ENCODE measurements at places on chromosomes 1 and 21.

DNA sequence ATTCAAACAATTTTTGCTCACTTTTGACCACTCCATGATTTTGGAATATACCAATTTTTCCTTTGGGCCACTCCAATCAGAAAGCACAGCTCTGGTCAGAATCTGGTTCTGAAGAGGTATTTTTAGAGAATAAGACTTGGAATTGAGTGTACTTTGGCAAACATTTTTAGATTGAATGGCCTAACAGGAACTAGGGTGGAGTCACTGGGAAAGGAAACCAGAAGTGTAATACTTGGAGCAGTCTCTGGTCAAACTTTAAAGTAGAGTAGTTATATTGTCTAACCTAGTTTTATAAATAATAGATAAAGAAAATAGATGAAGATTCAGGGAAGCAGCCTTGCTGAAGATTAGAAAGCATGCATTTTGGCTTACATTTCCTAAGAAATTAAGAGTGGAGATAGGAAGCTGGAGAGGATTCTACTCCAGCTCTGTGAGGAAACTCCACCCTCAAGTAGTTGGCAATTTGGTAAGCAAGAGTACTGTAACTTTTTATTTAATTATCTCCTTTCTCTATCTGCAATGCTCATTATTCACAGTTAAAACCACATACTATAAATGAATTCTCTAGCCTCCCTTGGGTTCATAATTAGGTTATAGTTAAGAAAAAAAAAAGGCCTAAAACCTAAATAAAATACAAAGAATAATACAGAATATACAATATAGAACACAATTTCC lies 15.8 kb downstream of the STIL start:
- DNase-seq, result no peak

DNA sequence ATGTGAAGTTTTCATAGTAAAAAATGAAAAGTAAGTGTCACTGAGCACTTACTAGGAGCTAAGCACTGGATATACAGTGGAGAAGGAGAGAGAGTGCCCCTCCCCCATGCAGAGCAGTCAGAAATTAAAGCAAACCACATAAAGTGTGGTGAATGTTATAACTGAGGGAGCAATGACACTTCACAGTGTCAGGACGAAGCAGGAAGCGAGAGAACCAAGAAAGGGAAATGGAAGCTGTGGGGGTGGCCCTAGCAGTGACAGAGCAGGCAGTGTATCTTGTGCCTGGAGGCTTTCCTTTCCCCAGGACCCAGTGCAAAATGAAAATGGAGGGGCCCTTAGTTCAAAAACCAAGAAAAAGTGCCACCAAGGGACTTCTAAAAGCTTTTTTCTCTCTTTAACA lies 21.5 kb upstream of the RCAN3 start:
- no peak for DNase-seq

DNA sequence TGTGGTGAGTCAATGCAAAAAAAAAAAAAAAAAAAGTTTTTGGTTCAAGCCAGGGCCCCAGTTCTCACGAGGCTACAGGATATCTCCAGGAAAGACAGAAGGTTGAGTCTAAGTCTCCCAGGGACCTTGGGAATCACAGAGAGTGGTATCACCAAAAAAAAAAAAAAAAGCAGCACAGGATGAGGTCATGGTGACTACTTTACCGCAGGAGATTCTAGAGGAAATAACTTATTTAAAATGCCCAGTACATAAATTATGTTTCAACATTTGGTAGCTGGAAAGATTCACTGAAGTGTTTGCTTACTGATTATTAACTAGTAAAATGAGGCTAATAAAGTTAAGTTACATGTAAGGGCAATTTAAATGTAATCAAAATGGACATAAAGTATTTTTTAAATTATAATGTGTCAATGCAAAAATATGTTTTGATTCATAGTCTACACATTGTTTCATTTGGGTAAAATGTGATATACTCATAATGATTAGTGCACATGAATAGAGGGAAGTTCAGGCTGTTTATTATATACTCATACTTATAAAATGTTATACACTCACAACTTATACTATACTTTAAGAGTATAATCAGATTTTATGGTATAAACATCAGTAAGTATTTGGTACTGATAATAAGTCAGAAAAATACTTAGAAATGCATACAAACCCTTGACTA lies 84.1 kb downstream of the PLPPR5 start:
- DNase-seq, result peak; percentile 23

GRCh38 chr21:32181457-32181856 lies 97.4 kb downstream of the MIS18A start:
- DNase-seq, result no peak

GRCh38 chr1:19229828-19230325 lies 19.8 kb upstream of the UBR4 start:
- no peak for DNase-seq

DNA sequence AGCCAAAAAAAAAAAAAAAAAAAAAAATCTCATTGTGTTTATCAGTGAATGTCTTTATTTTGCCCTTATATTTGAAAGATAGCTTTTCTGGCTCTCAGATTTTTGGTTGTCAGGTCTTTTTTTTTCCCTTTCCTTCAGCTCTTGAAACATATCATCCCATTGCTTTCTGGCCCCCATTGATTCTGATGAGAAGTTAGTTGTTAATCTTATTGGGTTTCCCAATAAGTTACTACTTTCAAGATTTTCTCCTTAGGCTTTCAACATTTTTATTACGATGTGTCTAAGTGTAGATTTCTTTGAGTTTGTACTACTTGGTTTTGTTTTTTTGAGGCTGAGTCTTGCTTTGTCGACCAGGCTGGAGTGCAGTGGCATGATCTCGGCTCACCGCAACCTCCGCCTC lies 14.7 kb upstream of the SOAT1 start:
- no peak for DNase-seq

- DNase-seq, result peak; percentile 35
These were observed 86.5 kb upstream of the RGS1 start for GRCh38 chr1:192489047-192489446.

GRCh38 chr1:94927405-94928175 lies 680 bp upstream of the CNN3 start:
- DNase-seq, result no peak

- DNase-seq, result peak; percentile 36
These were observed 362.2 kb downstream of the SRGAP2C start for GRCh38 chr1:121546830-121547591.

DNA sequence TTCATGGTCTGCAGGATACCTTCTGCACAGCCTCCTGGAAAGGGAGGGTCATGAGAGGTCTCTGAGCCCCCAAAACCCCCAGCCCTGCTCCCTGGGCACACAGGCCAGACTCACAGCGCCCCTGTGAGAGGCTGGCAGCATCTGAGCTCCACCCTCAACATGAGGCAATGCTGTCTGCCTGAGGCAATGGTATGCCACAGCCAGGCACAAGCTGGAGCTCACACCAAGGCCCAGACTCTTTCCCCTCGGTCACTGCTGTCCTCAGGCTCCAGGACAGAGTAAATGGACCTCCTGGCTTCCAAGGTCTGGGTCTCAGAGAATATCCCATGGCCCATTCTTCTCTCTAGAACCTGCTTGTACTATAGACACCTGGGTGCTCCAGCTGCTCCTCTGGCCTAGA lies 17.2 kb downstream of the MEF2D start:
- DNase-seq, result no peak

DNA sequence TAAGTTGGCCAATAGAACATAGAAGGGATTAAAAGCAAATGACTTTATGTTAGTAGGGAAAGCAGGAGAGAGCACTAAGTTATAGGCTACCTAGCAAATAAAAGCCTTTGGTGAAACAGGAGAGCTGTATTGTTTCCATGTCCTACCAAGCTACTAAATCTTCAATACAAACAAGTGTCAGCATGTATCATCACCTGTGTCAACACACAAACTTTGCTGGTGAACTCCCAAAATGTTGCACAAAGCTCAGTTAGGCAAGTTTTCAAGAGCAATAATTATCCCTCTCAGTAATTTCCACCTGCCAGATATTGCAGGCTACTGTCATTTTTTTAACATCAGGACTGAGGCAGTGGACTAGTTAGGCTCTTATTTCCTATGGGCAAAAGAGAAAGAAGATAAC lies 77.7 kb upstream of the ADAM30 start:
- DNase-seq, result no peak

GRCh38 chr1:244792188-244792850 lies 43.1 kb upstream of the COX20 start:
- DNase-seq, result peak; percentile 24

- no peak for DNase-seq
These were observed 33.7 kb downstream of the NFASC start for GRCh38 chr1:204904228-204904810.

DNA sequence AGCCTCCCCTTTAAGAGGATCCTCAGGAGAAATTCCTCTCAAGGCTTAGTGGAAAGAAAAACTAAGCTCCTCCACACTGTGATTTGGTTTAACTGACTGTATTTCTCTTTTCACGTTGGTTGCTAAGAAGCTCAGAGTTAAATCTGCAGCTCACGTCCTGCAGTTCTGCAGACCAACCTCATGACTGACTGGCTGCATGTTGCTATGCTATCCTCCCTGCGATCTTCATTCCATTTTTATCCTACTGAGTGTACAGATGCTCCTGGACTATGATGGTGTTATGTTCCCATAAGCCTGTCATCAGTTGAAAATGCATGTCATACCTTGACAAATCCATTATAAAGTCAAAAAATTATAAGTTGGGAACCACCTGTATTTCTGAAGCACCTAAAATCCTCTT lies 34.6 kb downstream of the FAM163A start:
- DNase-seq, result no peak

DNA sequence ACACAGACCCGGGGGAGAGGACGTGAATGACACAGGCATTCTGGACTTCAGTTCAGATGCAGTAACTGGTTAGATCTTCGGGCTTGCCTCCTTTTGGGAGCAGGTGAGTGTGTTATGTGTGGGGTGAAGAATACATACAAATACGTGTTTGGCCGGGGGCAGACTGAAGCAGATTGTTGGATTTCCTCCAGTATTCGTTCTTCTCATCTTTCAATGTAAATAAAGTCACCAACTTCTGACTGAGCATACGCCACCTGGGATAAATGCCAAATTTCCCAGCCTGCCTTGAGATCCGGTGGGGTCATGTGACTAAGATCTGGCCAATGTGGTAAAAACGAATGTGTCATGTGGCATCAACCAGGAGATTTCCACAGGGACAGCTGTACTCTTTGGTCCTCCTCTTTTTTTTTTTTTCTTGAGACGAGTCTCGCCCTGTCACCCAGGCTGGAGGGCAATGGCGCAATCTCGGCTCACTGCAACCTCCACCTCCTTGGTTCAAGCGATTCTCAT lies 189.8 kb downstream of the RGS7 start:
- DNase-seq, result no peak

- no peak for DNase-seq
These were observed 27.8 kb downstream of the DMAP1 start for GRCh38 chr1:44240802-44241671.

- no peak for DNase-seq
These were observed 16.0 kb downstream of the KRTAP19-8 start for GRCh38 chr21:31022306-31022705.

- no peak for DNase-seq
These were observed 63.8 kb downstream of the OLFML3 start for GRCh38 chr1:114043054-114043453.

- no peak for DNase-seq
These were observed 10.5 kb downstream of the SCP2 start for GRCh38 chr1:52937433-52938182.

GRCh38 chr1:87240661-87241285 lies 87.9 kb upstream of the LMO4 start:
- no peak for DNase-seq

GRCh38 chr1:204706838-204707509 lies 21.4 kb upstream of the LRRN2 start:
- DNase-seq, result no peak

DNA sequence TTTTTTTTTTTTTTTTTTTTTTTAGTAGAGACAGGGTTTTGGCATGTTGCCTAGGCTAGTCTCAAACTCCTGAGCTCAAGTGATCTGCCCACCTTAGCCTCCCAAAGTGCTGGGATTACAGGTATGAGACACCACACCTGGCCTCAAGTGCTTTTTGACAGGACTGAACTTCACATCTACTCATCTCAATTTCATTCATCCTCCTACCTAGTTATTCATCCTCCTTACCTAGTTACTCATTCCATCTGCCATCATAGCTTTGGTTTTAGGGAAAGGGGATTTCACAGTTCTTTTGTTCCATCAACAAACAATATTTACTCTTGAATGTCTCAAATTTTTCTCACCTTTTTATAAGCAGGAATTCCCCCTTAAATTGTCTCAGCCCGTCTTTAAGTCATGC lies 38.6 kb upstream of the RALGPS2 start:
- no peak for DNase-seq

DNA sequence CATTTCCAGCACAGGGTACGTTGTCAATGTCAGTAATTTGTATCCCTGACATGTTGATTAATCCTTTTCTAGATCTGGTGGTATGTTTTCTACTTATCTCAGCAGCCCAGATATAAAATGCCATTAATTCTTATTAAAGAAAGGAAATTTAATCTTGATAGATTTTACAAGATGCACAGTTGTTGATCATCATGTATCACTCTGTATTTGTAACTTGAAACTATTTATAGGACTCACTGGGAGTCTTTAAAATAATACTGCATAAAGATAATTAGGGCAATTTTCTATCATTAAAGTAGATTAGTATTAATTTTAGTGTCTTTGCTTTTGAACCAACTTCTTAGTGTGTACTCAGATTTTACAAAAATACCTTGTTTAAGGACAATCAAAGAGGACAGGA lies 84.9 kb downstream of the GREM2 start:
- DNase-seq, result no peak

Measured in GM04503 (cell line).